ENCODE measurements at places on chromosomes 2 and 18. TPM values are rescaled to one million over a fixed set of nuclear protein-coding genes. Genes with fewer than 3 reads are reported as not detected.

IWS1 gene
- 51.5 TPM for total RNA-seq

TDRD15 gene
- not detected for total RNA-seq

ELP2 gene
- total RNA-seq: 56.6 TPM

DNA sequence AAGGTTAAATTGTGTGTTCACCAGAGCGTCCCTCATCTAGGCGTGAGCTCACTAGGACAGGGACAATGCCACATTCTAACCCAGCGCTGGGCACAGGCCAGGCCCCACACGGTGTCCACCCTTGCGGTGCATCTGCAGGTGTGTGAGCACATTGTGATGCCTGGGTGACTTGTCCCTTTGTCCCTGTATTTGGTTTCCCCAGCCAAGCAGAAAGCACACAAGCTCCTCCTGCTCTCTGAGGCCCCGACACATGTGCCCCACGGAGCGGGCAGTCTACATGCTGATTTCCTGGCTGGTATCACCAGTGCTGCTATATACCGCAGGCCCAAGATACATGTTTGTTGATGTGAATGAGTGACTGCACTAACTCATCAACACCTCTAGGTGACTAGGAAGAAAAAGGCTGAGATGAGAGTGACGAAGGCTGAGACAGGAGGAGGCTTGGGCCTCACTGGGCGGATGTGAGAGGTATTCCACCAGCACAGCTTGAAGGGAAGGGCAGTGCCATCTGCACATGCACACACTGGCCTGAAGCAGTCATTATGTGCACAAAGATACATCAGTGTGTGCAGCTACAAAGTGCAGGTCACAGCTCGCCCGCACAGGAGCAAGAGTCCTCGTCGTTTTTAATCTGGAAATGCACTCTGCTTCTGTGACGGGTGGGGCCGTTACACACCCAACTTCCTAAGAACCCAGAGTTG is 205.9 kb downstream of the EIPR1 start:
- DNase-seq: no peak

DNA sequence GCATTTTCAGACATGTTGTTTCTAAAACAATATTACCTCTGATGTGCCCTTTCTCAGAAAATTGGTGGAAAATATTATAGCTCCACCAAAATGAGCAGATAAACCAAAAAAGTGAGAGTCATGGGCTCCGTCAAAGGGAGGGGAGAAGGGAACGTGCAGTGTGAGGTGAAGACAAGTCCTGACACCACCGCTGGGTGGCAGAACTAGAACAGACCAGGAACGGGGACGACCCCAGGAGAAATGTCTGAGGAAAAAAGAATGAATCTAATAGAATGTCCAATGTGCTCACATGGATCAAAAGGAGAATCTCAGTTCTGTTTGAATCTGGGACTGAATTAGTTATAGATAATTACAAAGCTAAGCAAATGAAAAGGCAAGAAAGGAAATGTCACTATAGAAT is 22.6 kb upstream of the BCL2 start:
- DNase-seq: peak; percentile 79

GRCh38 chr2:134470561-134471168 is 216.8 kb downstream of the MGAT5 start:
- DNase-seq: no peak

DNA sequence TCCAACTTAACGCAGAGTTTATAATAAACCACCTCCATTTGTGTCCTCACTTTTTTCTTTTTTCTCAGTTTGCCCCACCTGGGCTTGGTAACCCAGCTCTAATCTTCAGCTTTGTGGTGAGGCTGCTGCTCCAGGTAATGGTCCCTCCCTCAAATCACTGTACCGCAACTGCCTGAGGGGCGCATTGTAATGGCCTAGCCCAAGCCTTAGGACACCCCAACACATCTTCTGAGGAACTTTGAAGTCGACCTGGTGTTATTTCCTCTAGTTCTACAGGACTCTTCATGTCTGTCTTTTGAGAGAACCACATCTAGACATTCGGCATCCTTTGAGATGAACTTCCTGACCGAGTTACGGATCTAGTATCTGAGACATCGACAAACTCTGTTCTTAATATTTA is 99.7 kb downstream of the PLEKHM3 start:
- no peak for DNase-seq

Data from right cardiac atrium (tissue), 5 donors.